ENCODE measurements at places on chromosomes 2 and 18.
A peak's percentile ranks its signal among the peaks of the same experiment; 100 is the strongest.

DNA sequence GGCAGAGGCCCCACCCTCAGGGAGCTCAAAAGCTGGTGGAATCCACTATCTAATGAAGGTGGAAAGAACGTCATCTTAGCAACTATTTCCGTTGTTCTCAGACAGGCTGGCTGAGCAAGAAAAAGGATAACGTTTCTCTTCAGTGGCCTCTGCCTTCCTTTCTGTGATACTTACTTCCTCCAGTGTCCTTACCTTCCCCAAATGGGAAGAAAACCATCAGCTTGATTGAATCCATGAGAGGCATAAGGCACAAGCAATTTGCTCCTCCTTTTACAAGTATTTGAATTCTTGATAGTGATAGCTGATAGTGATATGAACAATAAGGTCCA is 8.1 kb upstream of the NCOA1 start:
- DNase-seq = no peak

DNA sequence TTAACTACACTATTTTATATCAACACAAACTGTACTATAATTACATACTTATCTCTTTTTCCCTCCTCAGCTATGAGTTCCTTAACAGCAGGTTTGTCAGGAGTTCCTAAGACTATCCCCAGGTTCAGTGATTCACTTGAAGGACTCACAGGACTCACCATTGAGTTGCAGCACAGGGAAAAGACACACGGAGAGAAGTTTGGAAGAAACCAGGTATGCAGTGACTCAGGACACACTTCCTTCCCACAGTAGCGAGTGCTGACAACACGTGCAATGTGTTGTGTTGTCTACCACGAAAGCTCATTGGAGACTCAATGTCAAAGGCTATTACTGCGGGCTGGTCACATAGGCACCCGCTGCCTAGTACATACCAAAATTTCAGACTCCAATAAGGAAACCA is 32.0 kb downstream of the MGAT4A start:
- DNase-seq = no peak

DNA sequence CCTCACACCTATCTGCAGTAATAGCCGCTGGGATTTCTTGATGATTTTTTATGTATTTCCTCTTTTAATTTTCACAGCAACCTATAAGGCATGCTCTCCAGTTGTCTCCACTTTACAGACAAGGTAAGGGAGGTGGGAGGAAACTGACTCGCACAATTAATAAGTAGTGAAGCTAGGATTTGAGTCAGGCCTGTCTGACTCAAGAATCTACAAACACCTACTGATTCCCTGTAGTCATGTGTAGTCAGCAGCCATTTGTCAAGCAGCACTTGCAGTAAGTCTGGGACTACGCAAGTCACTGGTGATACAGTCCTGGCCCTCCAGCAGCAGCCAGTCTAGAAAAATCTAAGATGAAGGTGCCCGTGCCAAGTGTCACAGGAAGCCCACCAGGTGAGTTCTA is 193.6 kb upstream of the PKDCC start:
- no peak for DNase-seq

- DNase-seq = no peak
Observed at GRCh38 chr2:43013821-43014345, 212.5 kb downstream of the ZFP36L2 start.

GRCh38 chr18:38851526-38851925 is 1285.9 kb upstream of the CELF4 start:
- no peak for DNase-seq

GRCh38 chr2:35462226-35462998 is 893.2 kb upstream of the CRIM1 start:
- no peak for DNase-seq

- DNase-seq = no peak
Observed at GRCh38 chr18:76392349-76392748, 102.7 kb downstream of the ZNF516 start.

GRCh38 chr2:68837164-68837860 is 33.9 kb downstream of the BMP10 start:
- peak; percentile 93 for DNase-seq

GRCh38 chr18:72840109-72840508 is 27.7 kb downstream of the NETO1 start:
- DNase-seq = no peak

DNA sequence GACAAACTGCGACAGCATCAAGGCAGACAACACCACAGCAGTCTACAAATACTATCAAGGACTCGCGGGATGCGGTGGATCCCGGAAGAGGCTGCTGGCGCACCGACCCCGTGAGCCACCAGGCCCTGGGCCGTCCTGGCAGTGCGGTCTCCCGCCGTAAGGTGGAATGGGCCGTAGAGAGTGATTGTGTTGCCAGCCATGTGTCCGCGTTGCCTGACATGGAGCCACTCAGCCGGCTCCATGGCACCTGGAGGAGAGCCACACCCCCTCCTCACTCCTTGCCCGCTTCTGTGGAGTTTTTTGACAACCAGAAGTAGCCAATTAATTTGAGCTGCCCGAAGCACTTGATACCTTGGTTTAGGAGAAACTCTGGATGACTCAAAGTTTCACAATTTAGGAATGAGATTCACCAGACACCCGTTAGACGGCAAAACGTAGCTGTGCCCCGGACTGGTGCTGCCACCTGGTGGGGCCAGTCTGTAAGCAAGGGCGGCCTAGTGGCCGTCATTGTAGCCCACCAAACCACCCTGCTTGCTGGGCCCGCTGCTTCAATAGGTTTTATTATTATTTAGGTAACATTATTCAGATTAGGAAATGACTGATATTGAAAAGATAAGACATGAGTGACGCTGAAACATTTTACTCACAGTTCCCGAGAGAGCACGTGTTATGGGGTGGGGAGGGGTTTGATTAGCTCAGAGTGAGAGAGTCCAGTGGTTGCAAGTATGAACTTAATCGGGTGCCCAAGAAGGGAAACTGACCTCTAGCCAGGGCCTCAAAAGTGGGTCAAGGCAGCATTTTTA is 10.2 kb upstream of the IMP4 start:
- DNase-seq = peak; percentile 83

DNA sequence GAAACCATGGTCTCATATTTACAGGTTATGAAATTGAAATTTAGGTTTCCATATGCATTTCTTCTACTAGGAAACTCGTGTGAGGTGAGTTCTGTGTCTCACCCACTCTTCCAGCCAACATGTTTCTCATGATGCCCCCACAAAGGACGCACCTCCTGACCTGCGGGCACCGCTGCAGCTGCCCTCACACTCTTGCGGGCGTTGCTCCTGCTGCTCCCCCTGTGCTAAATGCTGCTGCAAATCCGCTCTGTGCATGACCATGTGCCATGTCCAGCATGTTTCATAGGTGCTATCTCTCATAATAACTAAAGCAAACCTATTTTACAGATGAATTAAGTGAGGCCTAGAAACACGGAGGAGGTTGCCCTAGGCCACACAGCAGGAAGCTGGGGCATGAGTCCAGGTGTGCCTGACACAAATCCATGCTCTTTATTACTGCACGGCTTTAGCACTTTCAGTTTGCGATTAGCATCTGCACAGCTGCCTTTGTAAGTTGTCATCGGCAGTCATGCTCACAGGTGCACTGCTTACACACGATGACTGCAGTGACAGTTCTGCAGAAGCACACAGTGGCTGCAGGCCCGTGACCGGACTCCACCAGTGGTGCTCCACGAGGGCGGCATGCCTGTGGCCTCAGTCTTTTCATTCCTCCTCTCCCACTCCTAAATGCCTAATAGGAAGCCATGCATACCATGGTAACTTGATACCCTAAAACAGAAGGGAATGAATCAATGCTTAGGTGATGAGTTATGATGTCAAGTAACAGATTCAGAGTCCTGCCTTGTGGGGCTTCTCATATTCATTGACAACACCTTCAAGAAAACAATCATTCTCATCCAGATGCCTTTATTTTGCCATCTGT is 14.9 kb upstream of the GALR1 start:
- no peak for DNase-seq

DNA sequence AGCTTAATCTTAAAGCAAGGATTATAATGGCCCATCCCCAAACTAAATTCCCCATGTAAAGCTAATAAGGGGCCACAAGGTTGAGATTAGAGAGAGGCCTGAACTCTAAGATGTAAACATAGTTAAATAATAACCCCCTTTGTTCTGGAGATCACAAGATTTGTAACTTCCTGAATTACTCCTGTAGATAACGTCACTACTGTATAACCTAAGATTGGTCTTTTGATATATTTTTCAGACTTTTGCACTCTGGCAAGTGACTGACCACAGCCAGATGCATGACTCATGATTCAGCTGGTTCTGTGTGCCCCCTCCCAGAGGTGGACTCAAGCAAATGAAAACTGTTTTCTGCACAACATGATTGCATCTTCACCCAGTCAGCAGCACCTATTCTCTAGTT is 686.0 kb upstream of the DDX18 start:
- no peak for DNase-seq

- DNase-seq = no peak
Observed at GRCh38 chr2:8217468-8218030, 464.3 kb upstream of the ID2 start.

GRCh38 chr2:17065536-17065935 is 399.9 kb upstream of the CYRIA start:
- DNase-seq = no peak

- DNase-seq = no peak
Observed at GRCh38 chr2:215966274-215966673, 47.1 kb downstream of the MREG start.

- DNase-seq = no peak
Observed at GRCh38 chr2:217527590-217528202, 475.1 kb downstream of the TNS1 start.

GRCh38 chr18:24386681-24387080 is 10.9 kb downstream of the OSBPL1A start:
- no peak for DNase-seq

All from dermis blood vessel endothelial cell (primary cell).